ENCODE measurements at places on chromosomes 16 and 17.

DNA sequence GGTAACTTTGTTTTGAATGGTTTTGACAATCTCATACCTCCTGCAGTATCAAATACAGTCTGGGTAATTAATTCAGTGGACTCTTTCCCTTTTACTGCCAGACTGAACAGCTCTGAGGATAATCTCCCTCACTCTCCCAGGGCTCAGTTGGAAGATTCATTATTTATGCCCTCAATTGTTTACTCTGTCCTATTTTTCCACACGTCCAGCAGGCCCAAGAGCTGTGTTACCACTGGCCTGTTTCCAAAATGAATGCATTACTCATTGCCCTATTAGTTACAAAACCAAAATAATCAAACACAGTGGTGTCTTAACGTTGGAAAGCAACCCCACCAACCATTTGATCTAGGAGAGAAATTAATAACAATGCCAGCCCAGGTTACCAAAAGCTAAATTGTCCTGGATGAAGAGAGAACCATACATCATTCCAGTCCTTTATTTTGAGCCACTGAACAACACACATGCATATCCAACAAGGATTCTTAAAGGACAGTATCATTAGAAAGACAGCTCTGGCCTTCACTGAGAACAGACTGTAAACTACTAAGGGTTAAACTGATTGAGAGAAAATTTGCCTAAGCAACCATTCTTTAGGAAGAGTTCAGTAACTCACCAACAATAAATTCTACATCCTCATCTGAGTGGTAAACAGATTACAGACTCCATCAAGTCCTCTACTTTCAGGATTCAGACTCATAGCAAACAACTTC is 34.5 kb downstream of the FAM222B start:
- DNase-seq: no peak

DNA sequence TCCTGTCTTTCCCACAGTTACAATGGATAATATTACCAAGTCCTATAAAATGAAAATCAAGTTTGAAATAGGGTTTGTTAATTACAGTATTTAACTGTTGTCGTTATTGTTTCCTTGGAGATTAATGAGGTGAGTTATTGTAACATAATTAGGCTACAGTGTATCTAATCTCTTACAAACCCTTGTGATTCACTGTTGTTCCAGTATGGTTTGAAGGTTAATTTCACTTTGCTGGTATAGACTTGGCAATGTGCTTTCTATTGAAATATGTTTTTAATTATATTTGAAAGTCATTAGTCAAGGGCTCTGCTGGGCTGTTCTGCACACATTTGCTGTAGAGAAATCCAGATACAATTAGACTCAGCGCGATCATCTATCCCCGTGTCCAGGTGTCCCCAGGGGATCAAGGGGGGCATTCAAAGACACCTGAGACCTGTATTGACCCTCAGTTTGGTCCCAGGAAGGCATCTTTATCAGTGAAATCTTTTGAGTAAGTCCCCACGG is 624.6 kb upstream of the EEF2KMT start:
- DNase-seq: no peak

- DNase-seq: no peak
Measured at GRCh38 chr16:21033704-21034103, 116.9 kb downstream of the DNAH3 start.

DNA sequence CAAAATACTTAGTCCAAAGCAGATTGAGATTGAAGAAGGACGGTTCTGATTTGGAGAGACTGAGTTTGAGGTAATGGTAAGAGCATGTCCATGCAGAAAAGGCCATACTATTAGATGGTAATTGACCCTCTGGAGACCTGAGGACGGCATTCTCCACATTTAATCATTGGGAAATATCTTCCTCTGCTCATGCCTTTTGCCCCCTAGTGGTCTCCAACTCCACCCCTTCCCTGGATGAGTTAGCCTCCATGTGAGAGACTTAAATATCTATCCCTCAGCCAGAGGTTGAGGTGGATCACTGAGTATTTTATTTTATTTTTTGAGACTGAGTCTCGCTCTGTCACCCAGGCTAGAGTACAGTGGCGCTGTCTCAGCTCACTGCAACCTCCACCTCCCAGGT is 10.4 kb upstream of the OR3A1 start:
- DNase-seq: no peak

DNA sequence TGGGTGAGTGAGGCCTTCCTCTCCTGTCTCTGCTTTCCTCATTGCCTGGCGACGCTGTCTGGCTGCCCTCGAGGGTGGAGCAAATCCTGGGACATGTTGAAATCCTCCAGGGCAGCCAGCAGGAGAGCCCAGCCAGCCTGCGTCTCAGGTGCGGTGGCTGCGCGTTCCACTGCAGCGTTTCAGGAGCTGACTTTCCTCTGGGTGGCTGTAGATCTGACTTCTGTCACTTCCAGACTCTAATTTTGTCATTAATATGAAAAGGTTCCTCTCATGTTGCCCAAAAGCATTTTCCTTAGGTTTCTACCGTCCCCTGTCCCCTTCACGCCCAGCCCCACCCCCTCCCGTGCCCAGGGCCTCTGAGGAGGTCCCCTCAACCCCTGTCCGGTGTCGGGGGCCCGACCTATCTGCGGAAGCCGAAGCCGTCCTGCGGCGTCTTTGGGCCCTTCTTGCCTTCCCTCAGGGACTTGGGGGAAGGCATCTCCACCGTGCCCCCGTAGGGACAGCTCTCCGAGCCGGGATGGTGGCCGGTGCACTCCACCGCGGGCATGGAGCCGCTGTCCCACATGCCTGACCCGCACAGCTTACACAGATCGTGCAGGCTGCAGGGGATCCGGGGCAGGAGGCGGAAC is 95.1 kb downstream of the TBC1D16 start:
- no peak for DNase-seq

GRCh38 chr16:49462989-49463371 is 89.4 kb downstream of the C16orf78 start:
- DNase-seq: no peak

DNA sequence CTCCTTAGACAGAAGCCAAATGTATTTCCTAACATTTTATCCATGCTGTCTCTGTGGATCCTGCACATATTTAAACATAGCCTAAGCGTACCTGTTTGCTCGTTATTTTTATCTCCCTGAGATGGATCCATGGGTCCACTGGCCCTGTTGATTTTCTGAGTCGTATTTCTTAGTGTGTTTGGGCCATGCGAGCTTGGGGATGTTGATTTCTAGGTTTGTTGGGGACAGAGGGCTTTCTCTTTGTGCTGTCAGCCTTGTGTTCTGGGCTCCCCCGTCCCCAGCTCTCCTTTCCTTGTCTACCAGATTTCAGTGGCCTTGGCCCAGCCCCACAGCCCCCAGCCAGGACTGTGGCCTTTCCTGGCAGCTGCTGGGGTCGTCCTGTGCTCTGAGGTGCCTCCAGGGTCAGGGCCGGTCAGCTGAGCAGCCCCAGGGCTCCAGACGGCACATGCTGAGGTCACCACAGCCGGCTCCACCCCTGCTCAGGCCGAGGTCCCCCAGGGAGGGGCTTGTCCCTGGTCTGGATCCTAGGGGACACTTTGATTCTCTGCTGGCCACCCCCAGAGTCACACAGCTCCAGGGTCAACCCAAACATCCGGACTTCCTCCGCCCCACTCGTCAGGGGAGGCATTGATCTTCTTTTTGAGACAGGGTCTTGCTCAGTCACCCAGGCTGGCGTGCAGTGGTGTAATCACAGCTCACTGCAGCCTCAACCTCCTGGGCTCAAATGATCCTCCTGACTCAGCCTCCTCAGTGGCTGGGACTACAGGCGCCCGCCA is 4.4 kb downstream of the SSTR5 start:
- no peak for DNase-seq

DNA sequence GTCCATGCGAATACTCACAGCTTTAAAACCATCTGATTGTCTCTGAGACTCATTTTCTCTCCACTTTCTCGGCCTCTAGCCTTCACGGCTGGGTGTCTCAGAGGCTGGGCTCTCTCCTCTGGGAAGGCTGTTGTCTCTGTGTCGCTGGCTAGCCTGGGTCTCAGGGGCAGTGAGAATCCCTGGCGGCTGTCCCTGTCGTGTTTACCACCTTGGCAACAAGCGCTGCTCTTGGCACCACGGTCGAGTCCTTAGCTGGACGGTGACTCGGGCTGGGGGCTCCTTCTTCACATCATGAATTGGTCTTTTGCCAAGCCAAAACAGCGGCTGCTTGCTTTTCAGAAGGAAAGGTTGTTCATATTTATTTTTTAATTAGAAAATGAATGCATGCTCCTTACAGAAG is 81.1 kb downstream of the MSI2 start:
- no peak for DNase-seq

DNA sequence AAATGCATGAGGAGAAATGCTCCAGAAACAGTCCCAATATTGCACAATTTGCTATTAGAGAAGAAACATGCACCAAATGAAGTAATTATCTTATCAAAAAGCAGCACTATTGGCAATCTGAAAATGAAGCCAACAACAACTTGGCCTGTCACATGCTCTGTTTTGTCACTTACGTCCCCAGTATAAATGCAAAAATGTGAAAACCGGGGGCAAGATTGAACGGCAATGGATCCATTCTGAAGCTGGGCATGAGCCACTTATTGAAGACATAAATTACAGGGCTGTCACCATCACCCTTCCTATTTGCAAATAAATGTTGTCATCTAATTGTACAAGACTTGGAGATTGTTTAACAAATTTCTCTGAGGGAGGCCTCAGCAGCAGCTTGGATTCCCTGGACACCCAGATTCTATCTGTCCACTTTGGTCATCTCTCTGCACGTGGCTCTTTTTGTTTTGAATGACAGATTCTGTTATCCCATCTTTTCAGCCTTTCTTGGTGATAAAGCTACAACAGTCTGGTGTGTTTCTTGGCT is 180.2 kb upstream of the CDH5 start:
- no peak for DNase-seq

- DNase-seq: no peak
Measured at GRCh38 chr16:2698965-2699750, 16.8 kb downstream of the KCTD5 start.

GRCh38 chr16:49592546-49593423 is 219.2 kb downstream of the C16orf78 start:
- no peak for DNase-seq

GRCh38 chr17:61345061-61345460 is 54.6 kb upstream of the TBX2 start:
- DNase-seq: no peak

GRCh38 chr17:28726226-28726626 is at the start of gene TLCD1:
TLCD1 (minus strand) TSS chr17:28726233; CDS start chr17:28726097, 136 bp downstream.
- DNase-seq: peak; percentile 35

DNA sequence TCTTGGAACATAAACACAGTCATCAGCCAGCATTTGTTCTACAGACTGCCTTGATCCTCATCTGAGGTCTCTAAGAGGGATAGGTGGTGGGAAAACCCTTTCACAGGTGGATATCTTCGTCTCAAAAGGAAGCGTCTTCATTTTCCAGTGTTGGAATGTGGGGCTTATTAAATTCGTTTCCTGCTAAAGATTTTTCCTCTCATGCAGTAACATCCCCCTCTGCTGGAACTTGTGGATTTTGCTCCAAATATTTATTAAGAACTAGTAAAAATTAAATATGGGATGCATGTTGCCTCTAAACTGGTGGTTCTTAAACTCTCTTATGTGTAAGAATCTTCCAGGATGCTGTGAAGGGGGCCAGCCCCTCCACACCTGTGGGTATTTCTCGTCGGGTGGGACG is 20.1 kb upstream of the MLYCD start:
- DNase-seq: peak; percentile 19

DNA sequence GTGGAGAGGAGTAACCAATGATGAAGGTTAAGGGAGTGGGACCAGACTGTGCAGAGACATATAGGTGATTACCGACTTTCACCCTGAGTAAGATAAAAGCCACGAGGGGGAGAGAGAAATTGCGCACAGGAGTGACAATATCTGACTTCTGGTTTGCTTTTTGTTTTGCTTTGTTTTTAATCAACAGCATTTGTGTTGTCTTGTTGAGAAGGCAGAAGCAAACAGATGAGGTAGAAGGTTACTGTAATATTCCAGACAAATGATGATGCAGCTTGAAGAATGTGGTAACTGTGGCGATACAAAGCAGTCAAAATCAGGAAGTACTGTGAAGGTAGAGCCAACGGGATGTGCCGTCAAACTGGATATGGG is 7.5 kb downstream of the PELP1 start:
- DNase-seq: no peak

GRCh38 chr16:51651061-51651466 is 500.0 kb upstream of the SALL1 start:
- DNase-seq: peak; percentile 26

- DNase-seq: peak; percentile 23
Measured at GRCh38 chr17:73902416-73903181, 258.4 kb upstream of the SDK2 start.

DNA sequence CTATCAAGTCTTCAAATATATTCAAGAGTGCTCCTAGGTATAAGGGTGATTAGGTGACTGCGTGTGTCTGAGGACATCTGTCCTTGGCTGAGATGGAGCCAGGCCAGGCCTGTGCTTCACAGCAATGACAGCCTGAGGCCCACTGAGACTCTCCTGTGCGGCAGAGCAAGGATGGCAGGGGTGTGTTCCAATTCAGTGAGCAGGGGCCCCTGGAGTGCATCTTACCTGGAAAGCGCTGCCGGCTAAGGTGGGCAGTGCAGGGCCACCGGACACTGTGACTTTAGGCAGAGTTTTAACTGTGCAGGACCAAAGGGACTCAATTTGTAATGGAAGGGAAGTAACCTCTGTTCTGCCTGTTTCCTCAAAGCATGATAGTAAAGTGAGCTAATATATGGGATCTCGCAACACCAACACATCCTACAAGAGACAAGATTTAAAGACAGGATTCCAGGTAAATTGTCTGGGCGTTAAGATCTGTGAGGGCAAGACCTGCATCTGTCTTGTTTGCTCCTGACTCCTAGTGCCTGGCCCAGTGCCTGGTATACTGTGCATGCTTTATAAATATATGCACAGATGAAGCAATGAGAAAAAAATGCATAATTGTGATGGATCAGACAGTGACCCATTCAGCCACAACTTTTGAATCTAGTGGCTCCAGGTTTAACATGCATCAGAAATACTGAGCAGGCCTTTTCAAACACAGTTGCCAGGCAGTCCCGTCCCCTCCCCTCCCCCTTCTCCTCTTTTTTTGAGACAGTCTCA is 86.7 kb downstream of the MRC2 start:
- no peak for DNase-seq

- peak; percentile 64 for DNase-seq
Measured at GRCh38 chr17:17783116-17783824, 53.5 kb downstream of the SREBF1 start.

- DNase-seq: no peak
Measured at GRCh38 chr17:80460429-80460834, 16.0 kb downstream of the NPTX1 start.

DNA sequence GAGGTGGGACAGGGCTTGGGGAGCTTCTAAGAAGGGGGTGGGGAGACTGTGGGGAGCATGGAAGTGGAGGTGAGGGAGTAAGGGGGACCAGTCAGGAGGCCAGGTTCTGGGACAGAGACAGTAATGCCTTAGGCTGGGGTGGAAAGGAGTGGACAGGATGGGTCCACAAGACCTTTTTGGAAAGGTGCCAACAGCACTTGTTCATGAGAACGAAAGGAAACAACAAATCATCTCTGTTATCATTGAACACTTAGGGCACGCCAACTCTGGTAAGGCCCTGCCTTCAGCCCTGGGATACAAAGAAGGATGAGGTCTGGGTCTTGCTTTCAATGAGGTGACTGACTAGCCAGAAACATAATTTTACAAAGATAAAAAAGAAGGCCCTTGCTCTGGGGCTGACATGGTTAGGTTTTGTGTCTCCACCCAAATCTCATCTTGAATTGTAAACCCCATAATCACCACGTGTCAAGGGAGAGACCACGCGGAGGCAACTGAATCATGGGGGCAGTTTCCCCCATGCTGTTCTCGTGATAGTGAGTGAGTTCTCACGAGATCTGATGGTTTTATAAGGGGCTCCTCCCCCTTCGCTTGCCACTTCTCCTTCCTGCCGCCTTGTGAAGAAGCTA is 113.8 kb downstream of the SLC39A11 start:
- no peak for DNase-seq
